ENCODE measurements at places on chromosomes 11 and 22. TPM values are rescaled to one million over a fixed set of nuclear protein-coding genes. Genes with fewer than 3 reads are reported as not detected.

Gene SCO2
- total RNA-seq, result 12.8 TPM

Gene APOA5
- total RNA-seq, result not detected

Gene KRTAP5-10
- total RNA-seq, result not detected

Gene ZNF280B
- 2.4 TPM for total RNA-seq

Gene MLC1
- total RNA-seq, result 4.2 TPM

Gene NXPE4
- total RNA-seq, result not detected

Gene CALCA
- not detected for total RNA-seq

Gene SGSM1
- total RNA-seq, result 0.34 TPM

Gene DDI1
- not detected for total RNA-seq

Gene TUBA8
- 0.99 TPM for total RNA-seq

Gene TRIOBP
- 44.4 TPM for total RNA-seq

Gene SYTL2
- 28.7 TPM for total RNA-seq

DNA sequence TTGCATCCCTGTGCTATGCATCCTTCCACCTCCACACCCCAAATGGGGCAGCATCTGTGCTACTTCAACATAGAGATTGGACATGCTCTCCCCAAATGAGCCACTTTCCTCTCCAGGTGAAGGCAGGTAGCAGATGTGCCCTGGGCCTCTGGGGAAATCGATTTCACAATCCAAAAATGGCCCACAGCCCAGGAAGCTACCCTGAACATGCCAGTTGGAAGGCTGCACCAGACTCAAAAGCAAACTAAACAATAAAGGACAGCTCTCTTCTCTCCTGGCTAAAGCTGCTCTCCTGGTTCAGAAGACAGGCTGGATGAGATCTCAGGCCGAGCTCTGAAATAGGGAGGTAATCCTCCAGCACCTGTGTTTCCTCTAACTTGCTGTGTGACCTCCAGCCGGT, 19.7 kb downstream of the ISX start:
- no peak for DNase-seq

- no peak for DNase-seq
Measured at GRCh38 chr11:105399511-105399910, 210.4 kb upstream of the GRIA4 start.

DNA sequence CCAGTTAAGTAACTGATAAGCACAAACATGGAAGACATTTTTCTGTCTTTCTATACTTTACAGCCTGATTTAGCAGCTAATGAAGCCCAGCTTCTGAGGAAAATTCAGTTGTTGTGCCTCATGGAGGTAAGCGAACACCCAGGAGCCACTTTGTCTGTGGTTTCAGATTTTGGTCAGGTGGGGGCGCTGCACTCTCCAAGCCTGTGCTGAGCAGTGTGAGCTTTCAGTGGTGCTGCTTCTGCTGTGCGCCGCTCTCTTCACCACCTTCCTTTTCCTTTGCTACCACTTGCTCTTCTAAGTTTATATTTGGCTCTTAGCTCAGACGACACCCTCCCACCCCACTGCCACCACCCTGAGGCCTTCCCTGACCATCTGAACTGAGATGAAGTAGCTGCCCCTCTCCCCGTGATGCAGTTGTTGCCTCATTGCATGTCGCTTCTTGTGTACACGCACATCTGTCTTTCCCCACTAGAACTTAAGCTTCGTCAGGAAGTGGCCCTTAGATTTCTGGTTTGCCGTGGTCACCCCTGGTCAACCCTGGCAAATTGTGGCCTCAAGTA, 14.0 kb downstream of the PSMD13 start:
- peak; percentile 83 for DNase-seq

GRCh38 chr11:47071791-47072261, 104.9 kb downstream of the ARFGAP2 start:
- no peak for DNase-seq

- DNase-seq, result no peak
Measured at GRCh38 chr11:128596250-128596649, 8.9 kb upstream of the ETS1 start.

GRCh38 chr11:102932678-102933077, 22.9 kb downstream of the MMP13 start:
- no peak for DNase-seq

GRCh38 chr11:126054408-126054807, 8.3 kb downstream of the CDON start:
- DNase-seq, result no peak

GRCh38 chr11:32188785-32189184, 97.9 kb downstream of the RCN1 start:
- DNase-seq, result no peak

GRCh38 chr11:15704064-15704463, 589.3 kb downstream of the INSC start:
- DNase-seq, result no peak

DNA sequence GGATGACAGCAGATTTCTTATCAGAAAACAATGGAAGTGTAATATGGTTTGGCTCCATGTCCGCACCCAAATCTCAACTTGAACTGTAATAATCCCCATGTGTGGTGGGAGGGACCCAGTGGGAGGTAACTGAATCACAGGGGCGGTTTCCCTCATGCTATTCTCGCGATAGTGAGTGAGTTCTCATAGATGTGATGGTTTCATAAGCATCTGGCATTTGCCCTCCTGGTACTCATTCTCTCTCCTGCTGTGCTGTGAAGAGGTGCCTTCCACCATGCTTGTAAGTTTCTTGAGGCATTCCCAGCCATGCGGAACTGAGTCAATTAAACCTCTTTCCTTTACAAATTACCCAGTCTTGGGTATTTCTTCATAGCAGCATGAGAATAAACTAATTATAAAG, 81.0 kb upstream of the SCUBE2 start:
- DNase-seq, result no peak

DNA sequence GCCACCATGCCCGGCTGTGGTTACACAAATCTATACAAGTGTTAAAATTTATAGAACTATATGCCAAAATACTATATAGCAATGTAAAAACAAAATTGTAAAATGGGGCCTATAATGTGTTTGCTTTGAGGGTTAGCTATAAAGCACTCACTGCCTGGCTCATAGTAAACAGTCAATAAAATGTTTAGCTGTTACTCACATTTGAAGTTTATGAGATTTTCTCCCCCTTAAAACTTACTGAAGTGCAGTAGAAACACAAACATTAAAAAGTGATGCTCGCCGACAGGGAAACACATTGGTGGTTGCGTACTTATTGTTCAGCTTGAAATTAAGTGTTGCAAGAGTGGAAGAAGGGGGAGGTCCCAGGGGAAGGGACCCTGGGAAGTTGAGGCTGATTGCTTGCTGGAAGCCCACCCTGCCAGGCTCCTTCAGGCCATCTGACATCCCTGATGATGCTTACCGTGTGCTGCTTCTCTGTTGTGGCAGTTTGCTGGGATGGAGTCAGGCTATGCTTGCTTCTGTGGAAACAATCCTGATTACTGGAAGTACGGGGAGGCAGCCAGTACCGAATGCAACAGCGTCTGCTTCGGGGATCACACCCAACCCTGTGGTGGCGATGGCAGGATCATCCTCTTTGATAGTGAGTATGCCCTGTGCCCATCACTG, 52.1 kb downstream of the KREMEN1 start:
- no peak for DNase-seq

- no peak for DNase-seq
Measured at GRCh38 chr22:24236656-24237055, 8.2 kb downstream of the GGT5 start.

GRCh38 chr11:44377914-44378321, 68.0 kb upstream of the ALX4 start:
- no peak for DNase-seq

- no peak for DNase-seq
Measured at GRCh38 chr11:15935373-15935772, 421.0 kb downstream of the SOX6 start.

- DNase-seq, result peak; percentile 80
Measured at GRCh38 chr11:45885274-45885920, at the start of gene MAPK8IP1. Gene MAPK8IP1 (plus strand): TSS chr11:45885651. CDS start chr11:45885821, 170 bp downstream.

GRCh38 chr11:111723595-111723994, 42.6 kb downstream of the PPP2R1B start:
- DNase-seq, result no peak

GRCh38 chr22:35043252-35043933, 22.6 kb upstream of the ISX start:
- DNase-seq, result no peak

Data from activated naive CD8-positive, alpha-beta T cell treated with anti-CD3 and anti-CD28 coated beads, Interleukin-2, amount 10 ng/mL, durations not matched to agents 7 days and 5 days (primary cell).